Body of pancreas (tissue), 4 donors: ENCODE measurements at places on chromosomes 16 and 17. TPM values are rescaled to one million over a fixed set of nuclear protein-coding genes. Genes with fewer than 3 reads are reported as not detected.

TSPOAP1 gene
- total RNA-seq = 22.7 TPM

SEPTIN1 gene
- 0.33 TPM for total RNA-seq

NRN1L gene
- total RNA-seq = not detected

CCT6B gene
- 1.8 TPM for total RNA-seq

NTN1 gene
- 3.6 TPM for total RNA-seq

NOXO1 gene
- not detected for total RNA-seq

TBC1D28 gene
- total RNA-seq = not detected

DNA sequence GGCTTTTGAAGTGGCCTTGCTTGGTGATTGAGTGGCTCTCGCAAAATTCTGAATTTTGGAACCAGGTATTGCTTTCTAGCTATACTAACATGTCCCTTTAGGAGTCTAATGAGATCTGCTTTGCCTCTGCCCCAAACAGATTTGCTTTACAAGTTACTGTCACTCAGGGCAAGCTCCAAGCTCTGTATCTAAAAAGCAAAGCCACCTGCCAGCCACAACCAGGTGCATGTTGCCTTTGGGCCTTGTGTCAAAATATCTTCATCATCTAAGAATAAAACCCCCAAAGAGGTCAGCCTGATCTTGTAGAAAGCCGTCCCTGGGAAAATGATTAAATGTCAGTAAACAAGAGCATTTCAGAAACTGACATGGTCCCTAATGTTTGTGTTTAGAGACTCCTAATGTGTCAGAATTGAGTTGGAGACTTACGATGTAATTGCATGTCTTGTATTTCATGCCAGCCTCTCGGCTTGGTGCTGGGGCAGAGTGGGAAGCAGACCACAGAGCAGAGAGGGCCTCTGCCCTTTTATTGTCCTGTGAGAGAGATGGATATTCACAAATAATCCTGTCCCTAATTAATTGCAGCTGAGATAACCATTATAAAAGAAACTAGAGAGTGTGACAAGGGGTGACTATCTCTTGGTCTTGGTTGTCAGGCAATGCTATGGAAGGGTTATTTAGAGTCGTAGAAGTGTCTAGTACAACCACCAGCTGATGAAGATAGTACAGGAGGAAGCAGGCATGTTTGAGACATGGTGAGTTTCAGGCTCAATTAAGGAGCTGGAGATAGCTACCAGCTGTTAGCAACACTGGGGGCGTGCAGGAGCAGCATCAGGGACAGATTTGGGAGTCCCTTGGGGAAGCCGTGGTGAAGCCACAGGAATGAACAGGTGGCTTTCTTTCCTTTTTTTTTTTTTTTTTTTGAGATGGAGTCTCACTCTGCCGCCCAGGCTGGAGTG lies 90.7 kb downstream of the PITPNC1 start:
- no peaks in the 10 kb centered on the region for H3K4me1 ChIP-seq
- no peak for DNase-seq
- no peak overlapping the region for H3K27ac ChIP-seq
- H3K27me3 ChIP-seq = no peaks in the 10 kb centered on the region
- H3K36me3 ChIP-seq = no peaks in the 10 kb centered on the region
- H3K4me3 ChIP-seq = no peak overlapping the region

DNA sequence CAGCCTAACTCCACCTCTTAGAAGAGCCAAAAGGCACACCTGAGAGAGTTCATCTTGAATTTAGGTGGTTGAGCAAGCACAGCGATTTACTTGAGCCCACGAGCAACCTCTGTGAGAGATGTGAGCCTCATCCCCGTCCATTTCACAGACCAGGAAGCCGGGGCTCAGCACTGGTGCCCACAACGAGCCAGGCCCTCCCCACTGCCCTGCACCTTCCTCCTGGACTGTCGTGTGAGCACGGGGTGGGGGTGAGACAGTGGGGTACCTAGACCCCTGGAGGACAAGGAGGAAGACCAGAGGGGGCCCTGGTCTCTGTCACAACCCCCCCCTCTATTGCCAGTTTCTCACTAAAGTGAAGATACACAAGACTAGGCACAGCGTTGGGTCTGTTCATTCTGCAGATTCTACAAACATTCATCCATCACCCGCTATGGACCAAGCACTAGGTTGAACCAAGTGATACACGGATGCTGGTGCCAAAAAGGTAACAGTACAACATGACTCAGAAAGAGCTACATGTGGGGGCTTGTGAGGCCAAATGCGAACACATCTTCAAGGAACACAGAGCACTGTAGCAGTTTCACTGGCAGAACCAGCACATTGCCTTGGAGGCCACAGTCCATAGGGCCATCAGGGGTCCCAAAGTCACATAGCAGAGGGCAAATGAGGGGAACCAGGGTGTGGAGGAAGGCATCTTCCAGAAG lies 231.9 kb downstream of the PARN start:
- no peak for DNase-seq
- H3K4me3 ChIP-seq = no peak overlapping the region
- no peak overlapping the region for H3K27ac ChIP-seq
- no peaks in the 10 kb centered on the region for H3K27me3 ChIP-seq
- H3K36me3 ChIP-seq = no peaks in the 10 kb centered on the region

DNA sequence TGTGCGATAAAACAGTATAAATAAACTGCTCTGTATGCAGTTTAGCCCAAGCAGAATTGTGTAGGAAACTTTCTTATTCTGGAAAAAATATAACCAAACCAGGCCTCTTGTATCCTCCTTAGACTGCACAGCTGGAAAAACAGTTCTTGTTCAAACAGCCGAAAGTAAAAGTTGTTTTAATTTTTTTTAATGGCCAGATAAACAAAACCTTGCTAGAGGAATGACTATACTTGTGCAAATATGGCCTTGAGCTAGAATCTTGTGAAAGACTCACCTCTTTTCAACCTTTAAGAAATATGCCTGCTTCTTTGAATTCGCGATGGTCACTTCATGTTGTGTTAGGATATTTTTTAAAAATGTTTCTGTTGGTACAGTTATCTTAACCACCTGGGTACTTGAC lies 114.5 kb upstream of the MAF start:
- no peaks in the 10 kb centered on the region for H3K36me3 ChIP-seq
- DNase-seq = no peak
- no peak overlapping the region for H3K4me3 ChIP-seq
- peak overlapping the region; percentile 4 for H3K27ac ChIP-seq
- peaks cover 52% of the 10 kb centered on the region for H3K4me1 ChIP-seq

DNA sequence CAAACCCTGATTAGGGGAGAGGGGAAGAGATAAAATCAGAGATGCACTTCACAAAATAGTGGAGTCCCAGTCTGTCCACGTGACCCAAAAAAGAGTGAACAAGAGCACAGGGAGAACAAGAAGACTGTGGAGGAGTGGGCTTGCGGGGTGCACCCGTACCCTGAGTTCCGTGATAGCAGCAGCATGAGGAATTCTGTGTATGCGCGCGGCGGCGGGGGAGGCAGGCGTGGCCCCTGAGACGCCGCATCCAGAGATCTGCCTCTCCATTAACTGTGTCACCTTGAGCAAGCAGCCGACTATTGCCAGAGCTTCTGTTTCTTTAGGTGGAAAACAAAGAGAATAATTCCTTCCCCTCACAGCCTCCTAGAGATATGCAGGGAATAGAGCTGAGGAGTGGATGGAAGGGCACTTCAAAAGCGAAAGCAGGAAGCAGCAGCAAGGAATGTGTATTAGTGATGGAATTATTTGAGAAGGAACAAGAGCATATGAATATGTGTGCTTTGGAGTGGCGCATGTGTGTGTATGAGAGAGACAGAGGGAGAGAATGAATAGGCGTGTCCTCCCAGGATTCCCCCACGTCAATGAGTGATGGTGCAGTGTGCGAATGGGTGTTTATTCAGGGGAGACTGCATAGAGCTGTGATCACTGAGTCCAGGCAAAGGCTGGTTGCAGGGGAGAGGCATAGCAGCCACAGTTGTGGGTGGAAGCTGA lies 10.4 kb upstream of the SOX9 start:
- no peaks in the 10 kb centered on the region for H3K36me3 ChIP-seq
- no peak overlapping the region for H3K4me3 ChIP-seq
- no peak overlapping the region for H3K27ac ChIP-seq
- no peaks in the 10 kb centered on the region for H3K27me3 ChIP-seq
- H3K4me1 ChIP-seq = peaks cover 3% of the 10 kb centered on the region

- no peak for DNase-seq
- no peak overlapping the region for H3K4me3 ChIP-seq
- peaks cover 7% of the 10 kb centered on the region for H3K4me1 ChIP-seq
- no peak overlapping the region for H3K27ac ChIP-seq
Measured at GRCh38 chr17:46216682-46217081, 23.5 kb upstream of the KANSL1 start.

DNA sequence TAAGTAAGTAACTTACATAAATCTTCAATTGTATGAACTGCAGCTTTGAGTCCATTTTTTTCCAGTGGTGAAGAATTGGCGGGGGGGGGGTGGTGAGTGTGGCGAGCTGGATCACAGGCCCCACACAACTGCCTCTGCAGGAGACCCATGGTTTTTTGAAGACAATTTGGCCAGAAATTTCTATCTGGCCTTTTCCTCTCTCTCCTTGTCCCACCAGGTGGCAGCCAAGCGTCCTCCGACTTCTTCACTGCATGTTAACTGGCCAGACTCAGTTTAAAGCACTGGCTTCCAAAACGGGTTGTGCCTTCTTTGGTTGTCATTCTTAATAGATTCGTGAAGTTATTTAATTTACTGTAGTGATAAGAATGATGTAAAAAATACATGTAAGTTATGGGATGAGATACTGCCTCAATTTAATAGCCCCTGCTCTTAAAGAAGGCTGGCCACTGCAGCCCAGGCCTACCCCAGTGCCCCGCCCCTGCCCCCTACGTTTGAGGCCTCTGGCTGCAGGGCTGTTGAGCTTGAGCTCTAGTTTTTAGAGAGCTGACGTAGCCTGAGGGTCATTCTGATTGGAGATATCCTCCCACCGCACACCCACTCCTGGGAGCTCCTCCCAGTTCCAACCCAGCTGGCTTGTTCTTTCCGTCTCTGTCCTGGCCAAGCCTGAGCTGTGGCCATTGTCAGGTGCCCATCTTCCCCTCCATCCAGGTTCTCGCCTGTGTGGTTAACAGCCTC lies 36.4 kb downstream of the AKAP1 start:
- peaks cover 25% of the 10 kb centered on the region for H3K4me1 ChIP-seq
- no peak overlapping the region for H3K27ac ChIP-seq
- H3K36me3 ChIP-seq = no peaks in the 10 kb centered on the region

- no peak overlapping the region for H3K27ac ChIP-seq
- no peaks in the 10 kb centered on the region for H3K36me3 ChIP-seq
- no peaks in the 10 kb centered on the region for H3K27me3 ChIP-seq
- DNase-seq = no peak
- peaks cover 15% of the 10 kb centered on the region for H3K4me1 ChIP-seq
- no peak overlapping the region for H3K4me3 ChIP-seq
Measured at GRCh38 chr17:76534831-76535732, 2.4 kb downstream of the CYGB start.

- no peak overlapping the region for H3K4me3 ChIP-seq
- no peaks in the 10 kb centered on the region for H3K4me1 ChIP-seq
- H3K27me3 ChIP-seq = no peaks in the 10 kb centered on the region
Measured at GRCh38 chr16:24151482-24151939, 104.6 kb upstream of the CACNG3 start.

DNA sequence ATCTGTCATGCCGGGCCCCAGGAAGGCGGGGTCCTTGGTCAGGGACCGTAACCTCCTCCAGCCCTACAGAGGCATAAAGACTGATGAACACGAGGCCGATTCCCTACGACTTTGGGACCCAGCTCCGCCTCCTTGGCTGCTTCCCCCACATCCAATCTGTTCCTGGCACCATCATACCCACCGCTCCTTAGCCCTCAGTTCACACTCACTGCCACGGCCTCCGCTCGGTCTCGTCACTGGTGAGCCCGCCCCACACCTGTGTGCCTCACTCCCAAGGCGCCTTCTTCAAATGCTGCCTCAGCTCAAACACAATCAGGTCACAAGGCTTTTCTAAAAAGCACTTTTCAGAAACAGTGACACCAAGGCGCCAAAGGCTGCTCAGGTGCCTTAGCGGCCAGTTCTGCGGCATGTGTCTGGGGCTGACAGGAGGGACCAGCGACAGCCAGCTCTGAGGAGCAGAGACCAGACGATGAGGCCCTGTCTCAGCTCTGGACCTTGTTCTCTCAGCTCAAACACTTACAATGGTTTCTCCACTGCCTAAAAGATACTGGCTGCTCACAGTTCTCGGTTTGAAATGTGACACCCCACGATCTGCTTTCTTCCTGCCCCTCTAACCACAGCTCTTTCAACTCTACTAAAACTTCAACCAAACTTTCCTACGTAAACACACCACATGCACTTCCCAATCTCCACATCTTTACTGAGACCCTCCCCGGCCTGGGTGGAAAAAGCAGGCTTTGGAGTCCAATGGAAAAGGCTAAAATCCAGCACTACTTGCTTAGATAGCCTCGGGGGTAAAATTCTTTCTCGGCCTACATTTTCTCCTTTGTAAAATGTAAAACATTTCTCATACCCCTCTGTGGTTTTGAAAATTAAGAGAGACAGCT lies 33.2 kb downstream of the CYB5D2 start:
- DNase-seq = no peak
- H3K4me3 ChIP-seq = no peak overlapping the region
- H3K4me1 ChIP-seq = no peaks in the 10 kb centered on the region
- H3K27ac ChIP-seq = no peak overlapping the region
- no peaks in the 10 kb centered on the region for H3K27me3 ChIP-seq

GRCh38 chr17:76781056-76781982 lies 43.4 kb downstream of the MFSD11 start:
- no peaks in the 10 kb centered on the region for H3K36me3 ChIP-seq
- H3K4me3 ChIP-seq = no peak overlapping the region
- DNase-seq = no peak
- H3K27ac ChIP-seq = no peak overlapping the region
- H3K4me1 ChIP-seq = no peaks in the 10 kb centered on the region

GRCh38 chr16:51224317-51224716 lies 73.2 kb upstream of the SALL1 start:
- no peaks in the 10 kb centered on the region for H3K27me3 ChIP-seq
- H3K27ac ChIP-seq = no peak overlapping the region
- H3K4me3 ChIP-seq = no peak overlapping the region
- no peaks in the 10 kb centered on the region for H3K36me3 ChIP-seq
- H3K4me1 ChIP-seq = no peaks in the 10 kb centered on the region

DNA sequence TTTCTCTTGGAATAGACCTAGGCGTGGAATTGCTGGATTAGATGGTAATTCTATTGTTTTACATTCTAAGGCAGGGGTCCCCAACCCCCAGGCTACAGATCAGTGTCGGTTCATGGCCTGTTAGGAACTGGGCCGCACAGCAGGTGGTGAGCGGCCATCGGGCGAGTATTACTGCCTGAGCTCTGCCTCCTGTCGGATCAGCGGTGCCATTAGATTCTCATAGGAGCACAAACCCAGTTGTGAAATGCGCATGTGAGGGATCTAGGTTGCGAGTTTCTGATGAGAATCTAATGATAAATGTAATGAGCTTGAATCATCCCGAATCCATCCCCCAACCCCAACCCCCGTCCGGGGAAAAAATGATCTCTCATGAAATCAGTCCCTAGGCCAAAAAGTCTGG lies 23.0 kb downstream of the NLRC5 start:
- H3K4me1 ChIP-seq = no peaks in the 10 kb centered on the region
- no peaks in the 10 kb centered on the region for H3K36me3 ChIP-seq
- H3K27ac ChIP-seq = no peak overlapping the region
- no peaks in the 10 kb centered on the region for H3K27me3 ChIP-seq
- DNase-seq = no peak
